ENCODE measurements at places on chromosomes 5 and 9.

- peak; percentile 72 for DNase-seq
Observed at GRCh38 chr9:93134015-93134739, at the start of gene NINJ1. Gene NINJ1, minus strand, starts transcription at chr9:93134251. Its CDS starts 34 bp downstream, at chr9:93134217.

DNA sequence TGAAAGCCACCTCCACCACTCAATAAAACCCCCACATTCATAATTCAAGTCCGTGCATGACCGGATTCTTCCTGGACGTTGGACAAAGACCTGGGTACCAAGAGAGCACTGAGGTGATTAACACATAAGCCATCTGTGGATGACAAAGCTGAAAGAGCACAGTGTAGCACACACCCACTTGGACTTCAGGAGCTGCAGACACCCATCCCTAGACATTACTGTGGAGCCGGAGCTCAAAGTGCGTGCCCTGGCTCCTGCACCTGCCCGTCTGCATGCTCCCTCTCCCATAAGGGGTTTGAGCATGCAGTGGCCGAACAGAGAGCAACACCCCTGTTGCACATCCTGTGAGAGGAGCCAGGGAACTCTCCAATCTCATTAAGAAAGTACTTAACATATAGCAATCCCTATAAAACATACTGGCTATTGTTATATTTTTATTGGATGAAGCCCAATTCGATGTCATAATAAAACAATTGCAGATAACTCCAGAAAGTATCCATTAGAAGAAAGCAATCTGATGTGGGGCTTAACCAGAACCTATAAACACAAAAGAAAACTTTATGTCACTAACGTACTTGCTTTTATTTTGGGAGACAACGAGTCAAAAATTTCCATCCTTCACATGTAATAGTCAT is 1174.2 kb upstream of the C9orf72 start:
- no peak for DNase-seq

GRCh38 chr5:76691467-76692273 is 24.3 kb upstream of the F2R start:
- no peak for DNase-seq

DNA sequence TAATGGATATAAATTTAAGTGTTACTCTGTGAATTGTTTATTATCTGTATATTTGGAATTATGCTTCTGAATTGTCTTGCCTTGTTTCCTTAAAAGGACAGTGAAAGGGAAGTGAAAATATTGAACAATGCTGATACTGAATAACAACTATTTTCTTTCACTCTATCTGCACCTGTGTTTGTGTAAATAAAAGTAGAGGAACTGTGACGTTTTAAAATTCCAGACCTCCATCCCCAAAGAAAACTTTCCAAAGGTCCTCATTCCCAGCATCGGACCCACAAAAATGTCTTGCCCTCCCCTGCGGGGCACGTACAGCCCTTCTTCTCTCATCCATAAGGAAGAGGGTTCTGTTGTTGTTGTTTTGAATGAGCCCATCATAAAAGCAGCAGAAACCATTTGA is 100.0 kb downstream of the NLN start:
- no peak for DNase-seq

DNA sequence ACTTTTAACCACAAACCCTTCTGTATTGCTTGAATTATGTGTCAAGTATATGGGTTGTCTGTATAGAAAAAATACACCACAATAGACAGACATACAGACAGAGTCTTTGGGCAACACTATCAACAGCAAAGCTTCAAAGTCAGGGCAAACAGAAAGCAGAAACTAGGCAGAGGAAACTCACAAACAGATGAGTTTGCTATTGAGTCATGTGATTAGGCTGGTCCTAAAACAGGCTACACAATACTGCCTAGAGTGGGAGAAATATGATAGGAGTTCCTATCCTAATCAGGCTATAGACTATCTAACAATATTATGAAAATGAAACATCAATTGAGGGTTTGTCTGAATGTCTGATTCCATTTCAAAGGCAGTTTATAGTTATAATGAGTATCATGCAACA is 156.4 kb downstream of the EDIL3 start:
- no peak for DNase-seq

GRCh38 chr5:18433336-18433735 is 799.1 kb downstream of the TAF11L14 start:
- no peak for DNase-seq

DNA sequence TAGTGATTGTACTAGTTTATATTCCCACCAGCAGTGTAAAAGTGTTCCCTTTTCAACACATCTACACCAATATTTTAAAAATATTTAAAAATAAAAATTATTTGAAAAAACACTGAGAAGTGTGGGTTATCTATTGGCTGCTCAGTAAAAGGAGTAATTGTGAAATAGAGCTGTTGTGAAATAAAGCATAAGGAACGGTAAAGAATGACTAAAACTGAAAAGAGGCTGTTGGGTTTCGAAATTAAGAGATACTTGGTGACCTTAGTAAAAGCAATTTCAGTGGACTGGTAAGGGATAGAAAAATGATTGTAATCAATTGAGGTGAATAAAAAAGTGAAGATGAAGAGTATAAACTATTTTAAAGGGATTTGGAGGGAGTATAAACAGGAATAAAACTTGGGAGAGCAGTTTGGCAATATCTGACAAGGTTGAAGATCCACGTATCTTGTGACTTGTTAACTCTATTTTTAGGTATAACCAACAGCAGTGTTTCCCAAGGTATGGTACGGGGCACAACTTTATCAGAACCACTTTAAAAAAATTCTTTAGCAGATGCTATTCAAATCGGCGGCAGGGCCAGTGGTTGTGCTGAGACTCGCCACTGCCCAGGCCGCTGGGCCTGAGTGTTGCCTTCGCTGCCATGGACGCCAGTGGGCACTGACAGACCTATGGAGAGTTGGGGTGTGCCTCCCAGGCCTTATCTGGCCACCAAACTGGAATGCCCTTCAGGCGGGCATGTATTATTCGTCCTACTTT is 63.3 kb downstream of the TMEM38B start:
- DNase-seq, result no peak

GRCh38 chr9:94921092-94921471 is 194.6 kb downstream of the AOPEP start:
- no peak for DNase-seq

- no peak for DNase-seq
Observed at GRCh38 chr9:92730897-92731296, 33.7 kb downstream of the BICD2 start.

DNA sequence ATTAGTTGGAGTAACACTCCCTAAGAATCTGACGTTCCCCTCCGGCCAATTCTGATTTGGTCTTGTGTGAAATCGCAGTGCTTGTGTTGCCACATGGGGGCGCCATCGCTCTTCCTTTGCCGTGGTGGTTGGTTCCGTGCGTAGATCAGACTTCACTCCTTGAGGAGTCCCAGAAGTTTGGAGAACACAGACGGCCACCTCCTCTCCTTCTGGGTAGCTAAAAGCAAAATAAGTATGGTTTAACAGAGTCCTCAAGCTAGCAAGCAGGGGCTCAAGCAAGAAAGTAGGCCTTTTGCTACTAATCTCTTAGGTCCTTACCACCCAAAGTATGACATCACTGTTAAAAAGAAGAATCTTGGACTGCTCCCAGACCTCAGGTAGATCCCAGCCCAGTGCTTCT is 59.5 kb downstream of the HSPA4 start:
- DNase-seq, result peak; percentile 86

- no peak for DNase-seq
Observed at GRCh38 chr5:10034001-10034400, 215.7 kb downstream of the ATPSCKMT start.

- no peak for DNase-seq
Observed at GRCh38 chr5:56671571-56671970, 143.8 kb upstream of the MAP3K1 start.

DNA sequence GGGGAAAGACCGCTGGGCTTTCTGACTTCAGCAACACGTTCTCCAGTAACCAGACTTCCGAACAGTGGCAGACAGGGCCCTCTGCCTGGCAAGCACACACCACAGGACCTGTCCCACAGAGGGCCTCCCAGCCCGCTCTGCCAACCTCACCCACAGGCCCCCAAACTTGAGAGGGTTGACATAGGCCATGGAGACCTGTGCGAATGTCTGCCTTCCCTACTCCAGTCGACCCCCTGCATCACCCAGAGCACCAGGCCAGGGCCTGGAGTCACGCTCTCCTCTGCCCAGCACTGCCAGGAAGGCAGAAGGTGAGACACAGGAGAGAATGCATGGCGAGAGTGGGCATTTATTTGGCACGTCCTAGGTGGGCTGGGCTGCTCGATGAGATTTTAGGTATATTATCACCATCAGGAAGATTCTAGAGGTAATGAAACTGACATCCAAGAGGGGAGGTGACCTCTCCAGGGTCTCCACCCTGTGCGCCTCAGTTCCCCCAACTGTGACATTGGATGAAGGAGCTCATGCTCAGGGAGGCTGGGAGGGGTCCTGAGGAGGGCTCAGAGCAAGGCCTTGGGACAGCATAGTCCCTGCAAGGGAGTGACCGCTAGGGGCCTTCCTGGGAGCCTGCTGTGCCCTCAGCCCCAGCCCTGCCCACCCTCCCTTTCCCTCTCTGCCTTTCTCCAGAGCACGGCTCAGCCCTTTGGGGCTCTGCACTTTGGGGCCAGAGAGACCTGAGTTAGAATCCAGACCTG is 54.9 kb downstream of the DUSP1 start:
- no peak for DNase-seq

- DNase-seq, result no peak
Observed at GRCh38 chr9:134682026-134682425, 40.4 kb downstream of the COL5A1 start.

DNA sequence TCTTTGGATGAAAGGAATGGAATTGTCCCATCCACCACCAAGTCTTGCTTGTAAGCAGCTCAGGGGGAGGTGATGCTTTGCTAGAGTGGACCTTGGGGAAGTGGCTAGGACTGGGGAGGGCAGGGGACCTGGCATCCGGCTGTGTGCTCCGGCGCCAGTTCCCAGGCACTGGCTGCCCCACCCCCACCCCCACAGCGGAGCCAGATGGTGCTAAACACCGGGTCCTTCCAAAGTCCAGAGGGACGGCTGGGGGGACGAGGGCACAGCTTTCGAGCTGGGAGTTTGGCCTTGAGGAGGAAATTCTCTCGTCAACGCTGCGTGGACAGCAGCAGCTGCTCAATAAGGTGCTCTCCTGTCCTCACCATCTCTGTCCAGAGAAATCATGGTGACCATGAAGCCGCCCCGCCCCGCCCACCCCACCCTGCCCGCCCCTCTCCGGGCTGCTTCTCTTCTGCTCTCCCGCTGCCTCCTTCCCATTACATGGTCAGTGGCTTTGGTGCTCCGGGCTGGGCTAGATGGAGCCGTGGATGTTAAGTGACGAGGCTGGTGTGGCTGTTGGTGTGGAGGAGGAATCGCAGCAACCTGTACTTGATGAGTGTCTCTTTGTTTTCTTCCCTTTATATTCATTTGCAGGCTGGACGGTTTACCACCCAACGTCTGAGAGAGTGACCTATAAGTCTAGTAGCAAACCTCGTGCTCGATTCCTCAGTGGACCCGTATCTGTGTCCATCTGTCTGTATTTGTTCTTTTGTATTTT is 115.7 kb downstream of the WNK2 start:
- DNase-seq, result no peak

- no peak for DNase-seq
Observed at GRCh38 chr5:31639481-31640411, 815 bp downstream of the PDZD2 start.

DNA sequence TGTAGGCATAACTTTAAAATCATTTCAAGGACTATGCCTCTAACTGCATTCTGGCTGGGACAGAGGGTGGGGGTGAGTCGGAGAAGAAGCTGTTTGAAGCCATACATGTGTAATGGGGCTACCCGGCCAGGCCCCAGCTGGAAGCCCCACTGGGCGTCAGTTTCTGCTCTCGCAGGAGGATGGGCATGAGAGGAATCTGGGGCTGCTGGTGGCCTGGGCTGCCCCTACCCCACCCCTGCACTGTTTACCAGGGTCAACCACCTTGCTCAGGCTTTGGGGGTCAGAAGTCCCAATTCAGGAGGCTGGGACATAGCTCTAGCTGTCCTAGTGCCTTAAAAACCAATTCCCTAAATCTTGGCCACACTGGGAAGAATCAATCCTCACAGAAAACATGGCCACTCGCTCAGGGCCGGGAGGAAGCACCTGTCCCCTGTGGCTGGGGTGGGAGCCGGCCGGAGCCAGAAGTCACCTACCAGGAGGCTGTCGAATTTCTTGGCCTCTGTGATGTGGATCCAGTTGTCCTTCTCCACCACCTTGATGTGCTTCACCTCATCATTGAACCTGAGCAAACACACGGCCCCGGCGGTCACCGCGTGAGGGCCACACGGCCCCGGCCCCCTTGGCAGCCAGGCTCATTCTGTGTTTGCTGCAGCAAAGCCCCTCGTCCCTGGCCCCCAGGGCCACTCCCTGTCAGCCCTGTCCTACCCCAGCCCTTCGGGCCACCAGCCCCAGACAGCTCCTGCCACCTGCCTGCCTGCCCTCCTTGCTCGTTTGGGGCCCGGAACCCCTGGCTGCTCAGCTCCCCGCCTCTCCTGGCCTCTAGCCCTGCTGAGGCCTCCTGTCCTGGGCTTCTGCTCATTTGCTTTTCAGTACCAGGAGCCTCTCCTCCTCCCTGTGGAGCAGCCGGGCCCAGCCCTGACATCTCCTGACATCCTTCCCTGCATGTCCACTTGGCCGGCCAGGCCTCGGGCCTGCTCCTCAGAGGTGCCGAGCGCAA is 33.6 kb upstream of the SARDH start:
- DNase-seq, result no peak

GRCh38 chr5:150062216-150062922 is 24.0 kb downstream of the CSF1R start:
- no peak for DNase-seq

GRCh38 chr9:100670719-100671118 is 92.8 kb downstream of the CAVIN4 start:
- no peak for DNase-seq

GRCh38 chr5:154059583-154059982 is 20.8 kb downstream of the MFAP3 start:
- no peak for DNase-seq

DNA sequence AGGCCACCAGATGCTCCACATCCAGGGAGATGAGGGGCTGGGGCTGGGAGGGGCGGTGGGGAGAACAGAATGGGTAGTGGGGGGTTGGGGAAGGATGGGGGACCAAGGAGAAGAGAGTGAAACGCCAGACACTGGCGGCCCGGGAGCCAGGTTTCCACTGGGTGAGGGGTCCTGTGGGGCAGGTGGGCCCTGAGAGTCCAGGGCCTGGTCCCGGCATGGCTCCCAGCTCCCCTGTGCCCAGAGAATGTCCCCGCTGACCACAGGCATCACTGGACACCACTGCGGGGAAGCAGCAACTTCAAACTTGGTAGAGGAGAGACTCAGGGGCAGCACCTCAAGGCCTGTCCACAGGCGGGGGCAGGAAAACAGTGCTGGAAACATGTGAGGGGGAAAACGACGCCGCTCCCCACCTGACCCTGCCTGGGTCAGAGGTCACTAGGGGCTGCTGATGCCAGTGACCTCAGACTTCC is 13.2 kb downstream of the NINJ1 start:
- DNase-seq, result no peak

Measured in RKO (cell line).